ENCODE measurements at places on chromosomes 5 and 9. TPM values are rescaled to one million over a fixed set of nuclear protein-coding genes. Genes with fewer than 3 reads are reported as not detected.

PCDHB15 gene
- total RNA-seq: not detected

TAF1L gene
- not detected for total RNA-seq

TMEM161B gene
- 25.5 TPM for total RNA-seq

PHAX gene
- total RNA-seq: 33.4 TPM

UBE2R2 gene
- total RNA-seq: 50.1 TPM

FOXE1 gene
- total RNA-seq: 0.07 TPM

FOXD4L6 gene
- not detected for total RNA-seq

UAP1L1 gene
- 28.2 TPM for total RNA-seq

LCN1 gene
- not detected for total RNA-seq

LRRC19 gene
- not detected for total RNA-seq

BTNL8 gene
- total RNA-seq: not detected

CD274 gene
- 34.5 TPM for total RNA-seq

SMIM23 gene
- not detected for total RNA-seq

UGT3A1 gene
- not detected for total RNA-seq

- no peak for DNase-seq
Observed at GRCh38 chr9:4936823-4937222, 48.2 kb upstream of the JAK2 start.

GRCh38 chr5:150141544-150142184 is 14.0 kb downstream of the PDGFRB start:
- no peak for DNase-seq

- no peak for DNase-seq
Observed at GRCh38 chr5:45694971-45695803, 993 bp downstream of the HCN1 start.

- no peak for DNase-seq
Observed at GRCh38 chr9:21682981-21683380, 119.5 kb upstream of the MTAP start.

DNA sequence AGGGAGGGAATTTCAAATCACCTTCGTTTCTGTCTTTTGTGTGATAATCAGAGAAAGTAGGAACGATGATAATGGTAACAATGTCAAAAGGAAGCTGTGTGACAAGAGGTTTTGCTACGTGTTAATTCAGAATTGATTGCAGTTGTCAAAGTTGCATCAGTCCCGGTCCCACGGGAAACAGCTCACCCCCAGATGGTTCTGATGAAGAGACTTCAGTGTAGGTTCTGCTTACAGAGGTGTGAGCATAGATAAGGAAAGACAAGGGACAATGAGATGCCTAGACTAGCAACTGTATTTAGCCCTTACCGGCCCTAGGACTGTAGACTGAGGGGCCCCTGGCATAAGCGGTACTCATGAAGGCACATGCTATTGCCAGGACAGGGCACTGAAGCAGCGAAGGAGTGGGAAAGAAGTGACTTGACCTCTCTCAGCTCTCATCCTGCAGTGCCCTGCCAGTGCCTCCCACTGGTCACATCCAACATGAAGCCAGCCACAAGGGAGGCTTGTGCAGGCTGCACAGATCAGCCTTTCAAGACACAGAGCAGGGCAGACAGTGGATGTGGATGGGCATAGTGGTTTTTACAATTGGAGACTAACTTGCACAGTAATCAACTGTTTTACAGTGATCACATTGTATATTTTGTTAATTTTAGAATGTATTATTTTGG is 21.1 kb downstream of the PDE8B start:
- DNase-seq: no peak

DNA sequence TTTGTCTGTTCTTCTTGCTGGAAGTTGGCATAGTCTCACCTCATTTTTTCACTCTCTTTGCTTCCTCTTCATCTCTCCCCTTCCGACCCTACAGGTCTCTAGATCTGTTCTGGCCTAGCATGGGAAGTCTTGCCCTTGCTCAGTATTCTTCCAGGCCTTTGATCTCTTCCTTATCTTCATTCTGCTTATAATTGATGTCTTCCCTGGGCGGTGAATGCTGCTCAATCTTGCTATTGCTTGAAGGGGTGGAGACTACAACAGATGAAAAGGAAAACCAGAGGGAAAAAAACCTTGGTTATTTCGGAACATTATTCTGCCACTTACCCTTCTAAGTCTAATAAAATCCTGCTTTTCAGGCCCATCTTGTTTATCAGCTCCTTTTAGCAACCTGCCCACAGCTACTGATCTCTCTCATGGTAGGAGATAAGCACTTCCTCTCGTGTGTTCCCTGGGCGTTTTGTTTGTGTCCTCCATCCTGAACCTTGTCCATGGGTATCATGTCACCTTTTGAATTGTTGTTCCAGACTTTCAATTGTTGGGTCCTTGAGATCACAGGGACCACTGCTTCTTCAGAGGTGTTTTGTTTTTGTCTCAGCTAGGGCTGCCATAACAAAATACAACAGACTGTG is 375.6 kb downstream of the ADGRV1 start:
- DNase-seq: no peak

DNA sequence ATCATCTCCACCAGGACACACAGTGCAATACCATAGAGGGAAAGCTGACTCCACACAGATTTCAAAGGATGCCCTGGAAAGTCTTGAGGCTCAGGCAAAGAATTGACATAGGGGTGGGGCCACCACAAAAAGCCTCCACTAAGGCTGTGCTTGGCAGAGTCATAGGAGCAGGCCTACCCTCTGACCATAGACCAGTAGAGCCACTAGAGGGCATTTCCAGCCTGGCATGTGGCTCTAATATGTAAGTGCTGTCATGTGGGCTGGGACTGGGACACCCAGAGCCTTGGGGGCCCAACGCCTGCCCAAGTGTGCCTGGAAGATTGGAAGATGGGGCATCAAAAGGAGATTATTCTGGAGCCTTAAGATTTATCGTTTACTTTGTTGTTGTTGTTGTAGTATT is 726.0 kb downstream of the DNAH5 start:
- no peak for DNase-seq

DNA sequence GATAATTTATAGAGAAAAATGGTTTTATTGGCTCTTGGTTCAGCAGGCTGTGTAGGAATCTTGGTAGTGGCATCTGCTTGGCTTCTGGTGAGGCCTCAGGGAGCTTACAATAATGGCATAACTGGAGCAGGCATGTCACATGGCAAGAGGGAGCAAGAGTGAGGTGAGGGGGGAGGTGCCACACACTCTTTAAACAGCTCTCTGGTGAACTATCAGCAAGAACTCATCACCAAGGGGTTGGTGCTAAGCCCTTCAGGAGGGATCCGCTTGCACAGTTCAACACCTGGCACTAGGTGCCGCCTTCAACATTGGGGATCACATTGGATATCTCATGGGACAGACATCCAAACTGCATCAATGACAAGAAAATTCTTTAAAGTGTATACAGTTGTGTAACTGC is 10.5 kb downstream of the GPBP1 start:
- no peak for DNase-seq

- no peak for DNase-seq
Observed at GRCh38 chr9:26974927-26975326, 18.7 kb downstream of the IFT74 start.

DNA sequence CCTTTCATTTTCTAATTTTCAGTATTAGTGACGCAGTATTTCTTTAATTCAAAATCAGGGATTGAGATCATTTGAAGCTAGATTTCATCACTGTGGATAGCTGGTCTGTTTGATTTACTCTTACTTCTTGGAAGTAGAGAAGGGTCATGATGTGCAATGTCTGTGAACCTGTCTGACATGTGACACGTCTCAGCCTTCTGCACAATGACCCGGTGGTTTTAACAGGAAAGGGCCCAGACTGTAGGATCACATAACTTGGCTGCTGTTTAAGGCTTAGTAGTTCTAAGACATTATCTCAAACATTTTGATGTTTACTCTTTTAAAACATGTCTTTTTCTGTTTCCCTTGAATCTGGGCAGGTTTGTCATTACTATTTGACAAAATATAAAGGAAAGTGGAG is 823.3 kb upstream of the NUDT12 start:
- no peak for DNase-seq

- DNase-seq: no peak
Observed at GRCh38 chr9:12712532-12712931, 19.3 kb downstream of the TYRP1 start.

- no peak for DNase-seq
Observed at GRCh38 chr9:116515541-116515940, 171.6 kb upstream of the TRIM32 start.

- no peak for DNase-seq
Observed at GRCh38 chr9:92770360-92770995, 5.8 kb upstream of the BICD2 start.

- no peak for DNase-seq
Observed at GRCh38 chr9:70945301-70945700, 176.1 kb downstream of the TRPM3 start.

GRCh38 chr5:169404223-169404622 is 103.3 kb upstream of the SLIT3 start:
- DNase-seq: no peak

GRCh38 chr9:92762196-92762595 is 2.4 kb downstream of the BICD2 start:
- no peak for DNase-seq

DNA sequence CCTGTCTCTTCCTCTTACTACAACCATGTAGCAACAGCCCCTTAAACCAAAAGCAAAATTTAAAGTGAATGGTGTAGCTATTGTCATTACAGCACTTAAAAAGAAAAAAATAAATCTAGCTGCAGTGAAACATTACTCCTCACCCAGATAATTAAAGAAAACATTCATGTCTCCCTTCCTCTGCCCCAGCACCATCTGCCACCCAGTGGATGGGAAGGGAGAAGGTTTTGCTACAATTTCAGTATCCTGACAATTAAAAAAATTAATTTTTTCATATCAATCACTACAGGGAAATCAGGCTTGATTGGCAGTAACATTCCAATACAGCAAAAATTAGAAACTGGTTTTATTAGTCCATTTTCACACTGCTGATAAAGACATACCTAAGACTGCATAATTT is 147.4 kb upstream of the PUM3 start:
- no peak for DNase-seq

GRCh38 chr5:9833871-9834270 is 203.7 kb upstream of the TAS2R1 start:
- DNase-seq: no peak

GRCh38 chr5:72608297-72608696 is 101.1 kb upstream of the ZNF366 start:
- DNase-seq: no peak

GRCh38 chr9:136564379-136564988 is 18.6 kb upstream of the NOTCH1 start:
- DNase-seq: no peak

DNA sequence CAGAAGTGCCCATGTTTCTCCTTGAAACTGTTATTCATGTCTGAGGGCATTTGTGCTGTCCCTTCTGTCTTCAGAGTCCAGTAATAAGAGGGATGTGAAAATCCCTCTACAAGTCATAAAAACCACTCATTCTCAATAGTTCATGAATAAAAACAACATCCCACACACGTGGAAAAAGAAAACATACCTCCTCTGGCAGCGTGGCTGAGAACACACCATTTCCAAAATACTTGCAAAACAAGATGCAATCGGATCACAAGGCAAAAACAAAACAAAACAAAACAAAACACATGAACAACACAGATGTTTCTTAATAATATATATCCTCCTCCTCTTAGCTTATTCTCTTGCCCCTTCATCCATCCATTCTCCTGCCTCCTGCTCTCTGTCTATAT is 71.0 kb upstream of the EQTN start:
- no peak for DNase-seq

DNA sequence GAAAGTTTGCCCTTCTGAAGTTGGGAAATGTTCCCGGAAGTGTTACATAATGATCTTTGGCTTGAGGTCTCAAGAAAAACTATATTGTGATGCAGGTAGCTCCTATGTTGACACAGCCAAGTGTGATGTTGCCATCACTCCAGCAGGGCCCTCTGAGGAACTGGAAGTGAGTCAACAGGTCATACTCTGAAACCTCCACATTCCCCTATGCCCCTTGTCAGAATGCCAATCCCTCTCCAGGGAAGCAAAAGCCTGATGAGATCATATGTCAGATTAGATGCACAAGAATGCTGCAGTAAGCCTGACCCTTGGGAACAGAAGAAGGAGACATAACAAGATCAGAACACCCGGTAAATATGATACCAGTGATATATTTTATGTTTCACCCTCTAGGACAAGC is 66.8 kb upstream of the ITGA2 start:
- no peak for DNase-seq

DNA sequence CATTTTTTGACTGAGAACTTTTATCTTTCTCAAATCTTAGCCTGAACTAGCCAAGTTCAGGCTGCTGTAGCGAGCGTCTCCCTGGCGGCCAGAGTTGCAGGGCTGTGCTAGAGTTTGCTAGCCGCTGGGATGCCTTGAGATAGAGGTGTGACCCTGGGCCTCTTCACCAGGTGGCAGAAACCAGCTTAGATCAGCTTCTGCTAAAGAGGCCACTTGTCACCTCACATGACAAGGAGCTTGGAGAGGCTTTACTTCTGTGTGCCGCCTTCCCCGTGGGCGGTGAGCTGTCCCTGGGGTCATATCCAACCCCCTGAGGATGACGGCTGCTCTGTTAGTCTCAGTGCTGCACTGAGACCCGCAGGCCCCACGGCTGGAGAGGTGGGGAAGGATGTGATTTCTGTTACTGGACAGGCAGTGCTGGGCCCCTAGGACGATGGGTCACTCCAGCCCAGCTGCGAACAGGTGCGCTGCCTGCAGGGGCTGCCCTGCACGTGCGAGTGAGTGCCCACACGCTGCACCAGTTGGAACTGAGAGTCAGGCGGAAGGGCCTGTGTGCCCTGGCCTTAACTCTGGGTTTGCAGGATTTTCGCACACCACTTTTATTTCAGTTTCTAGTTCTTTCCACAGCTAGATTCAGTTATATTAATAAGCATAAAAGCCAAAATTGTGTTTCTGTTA is 63.8 kb downstream of the EHMT1 start:
- no peak for DNase-seq

DNA sequence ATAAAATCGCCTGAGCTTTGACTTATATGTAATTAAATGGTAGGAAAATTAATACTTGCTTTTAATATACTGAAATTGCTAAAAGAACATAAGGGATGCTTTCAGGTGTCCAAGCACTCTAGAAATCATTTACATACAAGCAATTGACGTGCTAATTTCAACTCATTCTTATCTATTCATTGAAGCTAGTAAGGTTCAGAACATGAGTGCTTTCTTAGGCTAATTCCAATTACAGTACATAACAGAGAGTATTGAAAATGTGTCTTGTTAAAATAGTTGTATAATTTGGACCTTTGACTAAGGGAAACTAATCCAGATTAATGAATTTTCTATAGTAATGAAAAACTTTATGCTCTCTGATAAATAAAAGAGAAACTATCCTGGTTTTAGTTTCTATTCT is 1016.4 kb upstream of the TYRP1 start:
- no peak for DNase-seq

DNA sequence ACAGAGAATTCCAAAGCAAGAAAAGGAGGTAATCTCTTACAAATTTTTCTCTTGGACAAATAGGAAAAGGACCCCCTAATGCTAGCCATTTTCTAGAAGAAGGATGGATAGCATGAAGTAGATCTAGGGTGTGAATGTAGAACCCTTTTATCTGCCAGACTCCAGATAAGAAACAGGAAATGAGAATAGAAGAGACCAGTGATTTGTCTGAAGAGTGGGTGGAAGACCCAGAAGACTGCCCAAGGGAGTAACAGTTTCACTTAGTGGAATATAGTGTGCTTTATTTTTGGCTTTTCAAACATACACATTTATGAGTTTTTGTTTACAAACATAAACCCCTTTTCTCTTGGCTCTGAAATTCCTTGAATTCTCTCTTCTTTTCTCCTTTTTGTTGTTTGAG is 25.0 kb downstream of the ECM2 start:
- no peak for DNase-seq

- DNase-seq: no peak
Observed at GRCh38 chr5:56873056-56873455, 36.3 kb upstream of the SETD9 start.

GRCh38 chr5:633501-633955 is 21.4 kb downstream of the CEP72 start:
- no peak for DNase-seq
